ENCODE measurements at places on chromosomes 16 and 17.

GRCh38 chr17:73514146-73514863, 129.9 kb downstream of the SDK2 start:
- no peak for DNase-seq

GRCh38 chr17:73478768-73479424, 165.3 kb downstream of the SDK2 start:
- no peak for DNase-seq

- DNase-seq = no peak
These were observed 89.5 kb downstream of the ABCC1 start for GRCh38 chr16:16038950-16039349.

GRCh38 chr17:5370411-5370810, 49.1 kb downstream of the NUP88 start:
- DNase-seq = no peak

DNA sequence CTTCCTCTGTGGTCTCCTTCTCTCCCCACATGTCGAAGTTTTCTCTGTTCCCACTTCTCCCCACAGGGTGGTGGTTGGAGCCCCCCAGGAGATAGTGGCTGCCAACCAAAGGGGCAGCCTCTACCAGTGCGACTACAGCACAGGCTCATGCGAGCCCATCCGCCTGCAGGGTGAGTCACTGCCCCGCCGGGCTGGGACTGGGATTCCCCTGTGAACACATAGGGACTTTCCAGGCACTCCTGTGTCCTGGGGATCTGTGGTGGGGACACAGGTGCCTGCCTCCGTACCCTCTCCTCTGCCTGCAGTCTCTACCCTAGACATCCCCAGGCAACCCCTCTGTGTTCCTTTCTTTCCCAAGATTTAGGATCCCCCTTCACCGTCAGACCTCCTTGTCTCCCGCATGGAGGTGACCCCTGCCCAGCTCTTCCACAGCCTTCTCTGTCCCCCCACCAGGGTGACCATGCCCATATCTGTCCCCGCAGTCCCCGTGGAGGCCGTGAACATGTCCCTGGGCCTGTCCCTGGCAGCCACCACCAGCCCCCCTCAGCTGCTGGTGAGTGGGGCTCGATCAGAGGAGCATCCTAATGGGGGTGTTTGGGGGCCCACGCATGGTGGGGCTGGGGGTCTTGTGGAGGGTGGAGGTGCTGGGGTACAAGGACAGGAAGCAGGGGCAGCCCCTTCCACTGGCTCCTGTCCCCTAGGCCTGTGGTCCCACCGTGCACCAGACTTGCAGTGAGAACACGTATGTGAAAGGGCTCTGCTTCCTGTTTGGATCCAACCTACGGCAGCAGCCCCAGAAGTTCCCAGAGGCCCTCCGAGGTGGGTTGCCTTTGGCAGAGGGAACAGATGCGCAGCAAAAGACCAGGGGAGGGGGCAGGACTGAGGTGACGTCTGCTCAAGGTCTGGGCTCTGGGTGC, 5.8 kb downstream of the ITGAM start:
- peak; percentile 24 for DNase-seq

DNA sequence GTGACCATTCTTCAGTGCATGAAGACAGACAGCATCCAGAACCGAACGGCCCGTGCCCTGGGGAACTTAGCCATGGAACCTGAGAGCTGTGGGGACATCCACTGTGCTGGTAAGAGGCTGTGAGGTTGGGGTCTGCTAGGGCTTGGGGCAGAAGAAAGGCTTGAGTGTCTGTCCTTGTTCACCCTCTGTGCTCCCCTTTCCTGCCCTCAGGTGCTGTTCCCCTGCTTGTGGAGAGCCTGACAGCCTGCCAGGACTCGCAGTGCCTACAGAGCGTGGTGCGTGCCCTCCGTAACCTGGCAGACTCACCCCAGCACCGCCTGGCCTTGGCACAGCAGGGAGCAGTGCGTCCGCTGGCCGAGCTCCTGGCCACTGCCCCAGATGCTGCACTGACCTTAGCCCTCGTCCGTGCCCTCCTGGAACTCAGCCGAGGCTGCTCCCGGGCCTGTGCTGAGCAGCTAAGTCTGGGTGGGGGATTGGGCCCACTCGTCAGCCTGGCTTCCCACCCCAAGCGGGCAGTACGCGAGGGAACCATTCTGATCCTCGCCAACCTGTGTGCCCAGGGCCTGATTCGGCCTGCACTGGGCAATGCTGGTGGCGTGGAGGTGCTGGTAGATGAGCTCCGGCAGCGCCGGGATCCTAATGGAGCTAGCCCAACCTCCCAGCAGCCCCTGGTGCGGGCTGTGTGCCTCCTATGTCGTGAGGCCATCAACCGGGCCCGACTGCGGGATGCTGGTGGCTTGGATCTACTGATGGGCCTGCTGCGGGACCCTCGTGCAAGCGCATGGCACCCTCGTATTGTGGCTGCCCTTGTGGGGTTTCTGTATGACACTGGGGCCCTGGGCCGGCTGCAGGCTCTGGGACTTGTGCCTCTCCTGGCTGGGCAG, 2.9 kb downstream of the ARMC5 start:
- no peak for DNase-seq

DNA sequence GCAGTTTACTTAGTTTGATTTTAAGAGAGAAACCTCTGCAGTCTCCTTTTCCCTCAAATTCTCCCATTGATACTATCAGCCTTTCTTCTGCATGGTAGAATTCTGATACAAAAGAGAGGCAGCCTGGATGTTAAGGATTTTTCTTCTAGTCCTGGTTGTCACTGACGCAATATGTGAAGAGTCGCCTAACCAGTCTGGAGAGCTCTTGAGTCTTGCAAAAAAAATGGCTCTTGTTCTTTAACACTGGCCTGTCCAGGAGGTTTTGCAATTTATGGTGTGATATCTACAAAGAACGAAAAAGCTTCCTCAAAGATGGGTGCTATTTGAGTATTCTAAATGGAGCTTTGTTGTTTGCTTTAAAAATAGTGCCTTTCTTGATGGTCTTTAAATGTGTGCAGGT, 28.9 kb downstream of the COX10 start:
- no peak for DNase-seq

DNA sequence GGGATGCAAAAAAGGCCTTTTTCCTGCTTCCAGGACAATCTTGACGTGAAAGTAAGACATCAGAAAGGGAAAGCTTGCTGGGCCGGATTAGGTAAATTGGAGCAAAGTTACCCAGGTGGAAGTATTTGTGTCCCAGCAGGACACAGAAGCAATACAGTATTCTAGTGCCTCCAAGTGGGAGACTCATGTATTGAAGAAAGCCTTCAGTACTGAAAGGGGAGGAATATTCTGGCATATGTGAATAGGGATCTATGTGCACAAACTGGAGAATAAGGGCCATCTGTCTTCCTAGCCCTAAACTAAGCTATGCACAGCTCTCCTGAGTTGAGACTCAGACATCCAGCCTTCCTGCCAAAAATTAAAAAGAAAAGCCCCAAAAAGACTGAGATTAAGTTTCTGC, 327.3 kb upstream of the CDH8 start:
- DNase-seq = no peak

- no peak for DNase-seq
These were observed 42.1 kb downstream of the ITGAM start for GRCh38 chr16:31301708-31302400.
